Motor neuron (in vitro differentiated cells): ENCODE measurements at places on chromosomes 12 and 14. TPM values are rescaled to one million over a fixed set of nuclear protein-coding genes. Genes with fewer than 3 reads are reported as not detected.

The TSHR gene
- 0.78 and 2.0 TPM in 2 replicates for total RNA-seq

The GSC gene
- 0.25 TPM in 1 of 2 replicates, not detected in the other for total RNA-seq

The PAX9 gene
- 1.3 and 1.7 TPM in 2 replicates for total RNA-seq

The TAS2R7 gene
- total RNA-seq: 0.83 TPM in 1 of 2 replicates, not detected in the other

- ATAC-seq: peak; percentile 48
Observed at GRCh38 chr12:54216797-54217661, 28.2 kb upstream of the SMUG1 start.

GRCh38 chr12:14723763-14724162 lies 27.4 kb upstream of the GUCY2C start:
- ATAC-seq: peak; percentile 76

GRCh38 chr12:96047229-96048211 lies 12.1 kb upstream of the LTA4H start:
- ATAC-seq: peak; percentile 23
